ENCODE measurements at places on chromosomes 7 and 10.

DNA sequence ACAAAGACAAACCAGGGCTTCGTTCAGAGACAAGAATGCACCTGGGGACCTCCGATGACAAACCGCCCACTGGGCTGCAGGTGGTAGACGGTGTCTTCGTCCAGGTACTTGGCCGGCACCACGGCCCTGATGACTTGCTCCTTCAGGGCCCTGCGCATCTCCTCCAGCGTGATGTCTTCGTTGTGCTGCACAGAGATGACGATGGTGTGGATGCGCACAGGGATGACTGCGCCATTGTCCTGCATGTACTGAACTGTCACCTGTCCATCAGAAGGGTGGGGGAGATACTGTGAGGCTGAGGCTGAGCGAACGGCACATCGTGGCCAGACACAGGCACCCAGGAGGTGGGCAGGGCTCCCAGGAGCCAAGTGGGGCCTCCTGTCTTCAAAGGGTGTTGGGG, 13.1 kb downstream of the MAT1A start:
- DNase-seq, result no peak

GRCh38 chr7:140230861-140231770, 54.3 kb upstream of the KDM7A start:
- peak; percentile 42 for DNase-seq

DNA sequence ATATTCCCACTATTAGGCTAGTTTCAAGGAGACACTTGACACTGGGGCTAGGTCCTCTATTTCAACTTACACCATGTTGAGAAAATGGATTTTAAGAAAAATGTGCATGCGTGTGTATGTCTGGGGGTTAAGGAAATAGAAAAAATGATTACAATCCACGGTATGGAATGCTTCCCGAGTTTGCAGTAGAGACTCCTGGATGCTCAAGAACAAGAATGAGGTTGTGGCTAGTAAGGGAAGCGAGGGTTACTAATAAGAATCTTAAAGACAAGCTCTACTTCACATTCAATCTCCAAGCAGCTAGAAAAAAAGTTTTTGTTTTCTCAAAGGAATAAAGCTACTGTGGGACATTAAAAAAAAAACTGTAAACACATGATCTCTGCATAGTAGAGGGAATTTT, 54.7 kb downstream of the ANK3 start:
- DNase-seq, result no peak

GRCh38 chr10:97210543-97210960, 24.8 kb upstream of the SLIT1 start:
- peak; percentile 77 for DNase-seq

DNA sequence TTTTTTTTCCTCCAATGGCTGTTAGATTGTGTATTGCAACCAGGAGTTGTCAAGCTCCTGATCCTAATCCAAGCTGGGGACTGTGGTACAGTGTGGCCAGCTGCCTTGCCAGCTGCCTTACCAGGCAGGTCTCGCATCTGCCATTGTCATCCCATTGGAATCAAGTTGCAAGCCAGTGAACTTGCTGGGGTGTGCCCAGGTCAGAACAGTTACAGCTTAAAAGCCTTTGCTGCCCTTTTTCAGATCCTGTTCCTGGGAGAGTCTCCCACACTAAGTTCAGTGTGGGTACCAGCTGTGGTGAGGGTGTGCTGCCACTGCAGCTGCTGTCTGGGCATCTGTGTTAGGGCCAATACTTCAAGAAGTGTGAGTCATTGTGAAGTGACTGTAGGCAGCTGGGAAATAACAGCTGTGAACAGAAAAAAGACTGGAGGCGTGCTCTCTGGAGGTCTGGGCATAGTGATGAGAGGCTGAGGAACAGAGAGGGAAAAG, 72.8 kb downstream of the CCNY start:
- DNase-seq, result no peak

- no peak for DNase-seq
Observed at GRCh38 chr10:118982366-118982765, 47.1 kb upstream of the NANOS1 start.

DNA sequence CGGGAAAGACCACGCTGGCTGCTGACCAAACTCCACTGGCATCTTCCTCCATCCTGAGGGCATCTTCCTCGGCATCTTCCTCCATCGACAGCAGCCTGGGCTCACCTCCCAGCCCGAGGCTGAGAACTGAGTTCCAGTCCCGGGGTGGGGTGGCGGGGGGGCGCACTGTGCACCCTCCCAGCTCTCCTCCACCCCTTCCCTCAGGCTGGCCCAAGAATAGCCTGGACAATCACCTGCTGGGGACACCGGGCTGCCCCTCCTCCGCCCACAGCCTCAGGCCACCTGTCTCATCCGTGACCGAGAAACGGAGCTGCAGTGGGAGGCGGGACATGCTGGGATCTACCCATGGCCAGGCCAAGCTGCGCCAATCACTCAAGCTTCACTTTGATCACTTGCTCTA, 37.2 kb downstream of the DIP2C start:
- DNase-seq, result no peak

- no peak for DNase-seq
Observed at GRCh38 chr7:136964347-136964746, 95.9 kb downstream of the CHRM2 start.

GRCh38 chr7:46257761-46258448, 336.8 kb upstream of the IGFBP3 start:
- DNase-seq, result no peak

DNA sequence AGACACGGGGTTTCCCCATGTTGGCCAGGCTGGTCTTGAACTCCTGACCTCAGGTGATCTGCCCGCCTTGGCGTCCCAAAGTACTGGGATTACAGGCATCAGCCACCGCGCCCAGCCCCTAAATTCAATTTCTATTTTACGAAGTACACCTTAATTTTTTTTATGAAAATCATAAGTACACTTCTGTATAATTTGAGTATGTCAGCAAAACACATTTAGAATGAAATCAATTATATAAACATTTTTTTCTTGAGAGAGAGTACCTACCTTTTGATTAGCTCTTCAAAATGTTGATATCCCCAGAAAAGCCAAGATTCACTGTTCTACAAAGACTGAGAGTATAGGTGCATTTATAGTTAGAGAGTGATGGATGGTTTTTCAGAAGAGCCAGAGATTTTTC, 20.5 kb upstream of the ITGA8 start:
- no peak for DNase-seq

DNA sequence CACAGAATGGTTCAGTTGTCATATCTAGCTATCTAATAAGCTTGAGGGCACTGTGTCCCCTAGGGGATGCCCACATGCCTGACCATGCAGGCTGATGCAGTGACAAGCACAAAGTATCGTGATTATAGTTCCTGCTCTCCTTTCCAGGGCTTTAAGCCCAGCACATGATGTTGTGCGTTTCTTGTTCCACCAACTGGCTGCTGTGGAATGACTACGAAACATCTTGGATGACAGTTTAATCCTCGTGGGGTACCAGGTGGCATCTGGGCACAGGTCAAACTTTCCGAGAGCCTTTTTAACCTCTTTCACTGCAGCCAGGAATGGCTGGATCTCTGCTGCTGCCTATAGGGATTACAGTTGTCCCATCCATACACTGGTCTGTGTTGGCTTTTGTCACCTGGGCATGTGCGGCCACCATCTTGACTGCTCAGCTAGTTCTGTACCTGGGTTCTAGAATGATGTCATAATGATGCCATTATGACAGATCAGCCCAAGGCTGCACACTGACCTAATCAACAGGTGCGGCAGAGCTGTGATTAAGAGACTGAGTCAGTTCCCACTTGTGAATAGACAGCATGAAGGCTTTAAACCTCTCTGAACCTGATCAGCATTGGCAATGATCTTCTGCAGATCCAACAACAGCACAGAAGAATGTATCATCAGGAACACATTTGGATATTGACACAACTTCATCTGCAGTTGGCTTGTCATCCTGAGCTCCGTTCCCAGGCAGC, 144.1 kb downstream of the DLG5 start:
- DNase-seq, result no peak

- no peak for DNase-seq
Observed at GRCh38 chr7:112372101-112372500, 78.2 kb upstream of the IFRD1 start.

DNA sequence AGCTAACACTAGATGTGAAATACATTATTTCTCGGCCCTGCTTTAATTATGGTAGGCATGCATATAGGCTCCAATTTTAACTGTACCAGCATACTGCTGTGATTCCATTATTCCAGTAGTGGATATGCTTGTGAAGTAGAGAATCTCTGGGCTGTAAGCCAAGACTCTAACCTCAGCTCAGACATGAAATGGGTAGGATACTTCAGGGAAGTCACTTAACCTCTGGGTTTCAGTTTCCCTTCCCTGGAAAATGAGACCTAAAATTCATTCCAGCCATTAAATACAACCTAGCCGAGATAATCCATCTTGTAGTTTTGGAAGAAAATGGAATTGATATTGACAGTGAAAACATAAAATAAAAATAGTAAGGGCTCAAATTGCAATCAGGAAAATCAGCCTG, 59.6 kb upstream of the TRIL start:
- DNase-seq, result no peak

GRCh38 chr7:103879928-103880600, 109.4 kb downstream of the RELN start:
- DNase-seq, result no peak

GRCh38 chr10:130756651-130757050, 554.9 kb downstream of the TCERG1L start:
- DNase-seq, result no peak

- DNase-seq, result no peak
Observed at GRCh38 chr7:4755045-4755444, 20.4 kb upstream of the AP5Z1 start.

DNA sequence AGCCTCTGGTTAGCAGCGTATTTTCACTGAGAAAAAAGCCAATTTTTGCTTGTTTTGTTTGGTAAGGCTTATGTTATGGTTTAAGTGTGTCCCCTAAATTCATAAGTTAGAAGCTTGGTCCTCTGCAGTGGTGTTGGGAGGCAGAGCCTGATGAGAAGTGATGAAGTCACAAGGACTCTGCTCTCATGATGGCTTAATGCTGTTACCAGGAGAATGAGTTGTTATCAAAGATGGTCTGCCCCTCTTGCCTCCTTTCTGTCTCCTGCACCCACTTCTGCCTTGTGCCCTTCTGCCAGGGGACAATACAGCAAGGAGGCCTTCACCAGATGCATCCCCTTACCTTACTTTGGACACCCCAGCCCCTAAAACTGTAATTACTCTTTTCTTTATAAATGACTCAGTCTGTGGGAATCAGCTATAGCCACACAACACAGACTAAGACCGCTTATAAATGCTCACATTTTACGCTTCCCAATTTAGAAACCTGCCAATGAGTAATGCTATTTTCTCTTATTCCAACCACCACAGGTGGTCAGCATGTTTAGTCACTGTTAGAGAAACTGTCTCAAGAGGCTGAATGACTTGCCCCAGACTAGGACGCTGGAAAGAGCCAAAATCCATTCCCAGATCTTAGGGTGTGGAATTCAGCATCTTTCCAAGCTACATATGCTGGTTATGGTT, 6.1 kb upstream of the PKD1L1 start:
- no peak for DNase-seq

- peak; percentile 50 for DNase-seq
Observed at GRCh38 chr7:94003446-94004023, 620 bp downstream of the BET1 start.

GRCh38 chr7:76155938-76156337, 45.8 kb upstream of the SRRM3 start:
- DNase-seq, result peak; percentile 77

- DNase-seq, result no peak
Observed at GRCh38 chr7:2660359-2661095, 27.5 kb upstream of the AMZ1 start.

GRCh38 chr10:11505639-11506038, 105.8 kb downstream of the USP6NL start:
- no peak for DNase-seq

GRCh38 chr10:62870866-62871265, 54.7 kb upstream of the EGR2 start:
- DNase-seq, result no peak

GRCh38 chr7:4020086-4020485, 662.0 kb upstream of the FOXK1 start:
- no peak for DNase-seq

DNA sequence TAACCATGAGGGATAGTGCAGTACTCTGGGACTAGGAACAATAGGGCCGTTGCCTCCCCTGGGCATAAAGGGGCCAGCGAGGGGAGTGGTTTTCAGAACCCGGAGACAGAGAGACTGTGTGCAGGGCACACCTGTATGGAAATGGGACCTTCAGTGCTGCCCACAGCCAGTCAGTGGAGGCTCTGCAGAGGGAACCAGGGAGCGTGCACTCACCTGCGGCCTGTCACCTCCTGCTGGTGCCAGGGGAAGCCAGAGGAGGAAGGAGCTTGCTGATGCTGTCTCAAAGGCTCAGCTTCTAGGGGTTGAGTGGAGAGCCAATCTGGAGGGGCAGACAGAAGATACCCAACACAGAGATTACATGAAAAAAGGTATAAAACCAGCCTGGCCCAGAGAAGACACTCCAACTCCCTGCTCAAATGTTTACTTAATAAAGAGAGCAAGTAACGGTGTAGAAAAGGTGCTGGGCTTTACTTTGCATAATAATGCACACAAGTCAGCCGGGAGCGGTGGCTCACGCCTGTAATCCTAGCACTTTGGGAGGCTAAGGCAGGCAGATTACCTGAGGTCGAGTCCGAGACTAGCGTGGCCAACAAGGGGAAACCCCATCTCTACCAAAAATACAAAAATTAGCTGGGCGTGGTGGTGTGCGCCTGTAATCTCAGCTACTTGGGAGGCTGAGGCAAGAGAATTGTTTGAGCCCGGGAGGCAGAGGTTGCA, 35.5 kb upstream of the WAPL start:
- DNase-seq, result no peak

DNA sequence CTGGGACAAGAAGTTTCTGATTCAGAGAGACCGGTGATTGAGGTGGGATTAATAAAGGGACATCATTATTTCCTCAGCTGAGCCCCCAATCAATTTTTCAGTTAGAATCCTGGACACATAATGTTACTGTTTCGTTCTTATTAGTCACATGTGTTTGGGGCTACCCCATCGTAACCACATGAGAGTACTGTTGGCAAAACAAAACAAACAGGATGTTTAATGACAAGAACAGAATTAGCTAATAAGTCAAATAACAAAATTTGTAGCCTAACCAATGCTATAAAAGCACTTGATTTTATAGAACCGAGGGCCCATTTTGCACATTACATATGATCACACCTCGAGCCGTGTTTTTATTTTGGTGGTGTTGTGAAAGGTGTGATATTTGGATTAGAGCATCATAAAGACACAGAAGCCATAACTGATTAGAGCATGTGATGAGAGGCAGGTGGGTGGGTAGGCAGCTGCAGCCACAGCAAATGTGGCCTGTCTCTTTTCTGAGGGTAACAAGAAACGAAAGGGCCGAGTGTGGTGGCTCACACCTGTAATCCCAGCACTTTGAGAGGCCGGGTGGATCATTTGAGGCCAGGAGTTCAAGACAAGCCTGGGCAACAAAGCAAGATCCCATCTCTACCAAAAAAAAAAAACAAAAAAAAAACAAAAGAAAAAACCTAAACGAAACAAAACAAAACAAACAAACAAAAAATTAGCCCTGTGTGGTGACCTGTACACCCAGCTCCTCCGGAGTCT, 1.8 kb upstream of the VWC2 start:
- DNase-seq, result no peak

- DNase-seq, result no peak
Observed at GRCh38 chr10:103452506-103453230, 498 bp upstream of the CALHM2 start.

- peak; percentile 83 for DNase-seq
Observed at GRCh38 chr10:97072851-97073665, 112.7 kb downstream of the SLIT1 start.

- peak; percentile 43 for DNase-seq
Observed at GRCh38 chr7:24318326-24318725, 34.3 kb downstream of the NPY start.

Measured in hematopoietic multipotent progenitor cell treated with erythropoietin and hydrocortisone succinate and interleukin-3 and kit ligand, for 6 days (in vitro differentiated cells).